ENCODE measurements at places on chromosomes 12 and 14.

DNA sequence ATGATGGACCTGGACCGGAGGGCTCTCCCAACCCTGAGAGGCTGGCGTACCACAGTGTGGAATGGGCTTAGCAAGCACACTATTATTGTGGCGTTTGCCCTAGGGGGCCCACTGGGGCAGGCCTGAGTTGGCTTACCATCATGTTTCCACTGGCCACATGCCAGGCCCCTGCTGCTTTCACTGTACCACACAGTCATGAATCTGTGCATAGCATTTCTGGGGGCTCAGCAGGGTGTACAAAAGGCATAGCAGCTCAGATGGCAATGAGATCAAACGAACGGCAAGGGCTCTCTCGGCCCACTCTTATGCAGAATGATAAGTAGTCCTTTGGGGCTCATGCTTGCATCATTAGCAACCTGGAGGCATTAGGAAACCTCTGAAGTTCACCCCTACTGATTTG is 137.0 kb upstream of the HIF1A start:
- no peak for DNase-seq

- no peak for DNase-seq
Measured at GRCh38 chr14:31253746-31254471, 46.3 kb upstream of the HECTD1 start.

DNA sequence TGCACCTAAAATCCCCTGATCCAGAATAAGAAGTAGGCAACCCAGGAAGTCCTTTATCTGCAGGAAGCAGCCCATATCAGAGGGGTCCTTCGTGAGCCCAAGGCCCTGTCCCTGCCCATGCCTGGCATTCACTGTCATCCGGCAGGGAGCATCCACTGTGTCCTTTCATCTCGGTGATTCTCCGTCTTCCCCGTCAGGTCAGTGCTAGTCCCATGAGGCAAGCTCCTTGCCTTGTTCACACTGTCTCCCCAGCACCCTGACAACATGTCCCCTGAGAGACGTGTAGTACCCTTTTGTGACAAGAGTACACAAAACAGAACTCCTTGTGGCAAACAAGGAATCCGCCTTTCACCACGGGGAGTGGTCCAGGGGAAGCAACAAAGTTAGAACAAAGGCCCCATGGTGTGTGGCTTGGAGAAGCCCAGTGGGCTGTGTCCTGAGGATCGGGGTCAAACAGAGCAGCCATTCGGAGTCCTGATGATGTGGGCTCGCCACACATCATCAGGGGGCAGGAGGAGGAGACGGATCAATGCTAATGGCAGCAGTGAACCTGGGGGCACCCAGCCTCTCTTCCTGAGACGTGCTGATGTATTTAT is 112.1 kb downstream of the DICER1 start:
- DNase-seq, result no peak

DNA sequence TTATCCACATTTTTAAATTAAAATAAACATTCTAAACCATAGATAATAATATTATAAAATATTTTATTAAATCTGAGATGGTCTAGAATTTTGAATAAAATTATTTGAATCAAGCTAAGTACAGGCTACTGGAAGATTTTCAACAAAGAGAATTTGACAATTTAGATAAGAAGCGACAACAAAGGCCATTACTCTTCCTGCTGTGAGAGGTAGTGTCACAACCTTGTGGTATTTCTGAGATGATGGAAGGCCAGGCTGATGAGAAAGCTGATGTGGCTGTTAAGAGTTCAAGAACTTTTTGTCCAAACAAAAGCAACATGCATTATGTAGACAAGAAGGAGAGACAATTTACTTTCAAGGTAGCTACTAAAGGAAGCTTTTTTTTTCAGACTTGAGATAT is 43.7 kb upstream of the CNTN1 start:
- no peak for DNase-seq

DNA sequence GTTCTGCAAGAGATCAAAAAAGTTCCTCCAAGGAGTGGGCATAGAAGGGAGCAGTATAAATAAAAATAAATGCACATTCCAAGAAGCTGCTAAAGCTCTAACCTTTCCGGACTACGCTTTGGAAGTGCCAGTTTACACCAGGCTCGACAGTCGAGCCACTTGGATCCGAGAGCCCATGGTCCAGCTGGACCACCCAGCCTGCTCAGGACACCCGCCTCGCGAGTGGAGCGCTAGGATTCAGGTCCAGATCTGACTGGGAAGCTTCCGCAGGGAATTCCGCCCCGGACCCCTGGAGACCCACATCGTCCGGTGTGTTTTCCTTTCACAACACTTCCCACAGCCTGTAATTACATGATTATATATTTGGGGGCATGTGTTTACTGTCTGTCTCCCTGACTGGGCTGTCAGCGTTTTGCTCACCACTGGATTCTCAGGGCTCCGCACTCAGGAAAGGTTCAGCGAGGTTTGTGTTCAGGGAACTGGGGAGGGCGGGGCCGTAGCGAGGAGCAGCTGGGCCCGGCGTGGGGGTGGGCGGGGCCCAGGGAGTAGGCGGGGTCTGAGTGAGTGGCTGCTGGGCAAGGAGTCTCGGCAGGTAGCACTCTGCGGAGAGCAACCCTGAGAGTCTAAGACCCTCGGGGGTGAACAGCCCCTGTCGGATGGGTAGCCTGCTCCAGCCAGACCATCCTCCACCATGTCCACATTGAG is 52.3 kb upstream of the TMEM263 start:
- no peak for DNase-seq

GRCh38 chr12:91687052-91688017 is 458.3 kb downstream of the BTG1 start:
- no peak for DNase-seq
